ENCODE measurements at places on chromosomes 2 and 18.

GRCh38 chr2:102282678-102283091 lies 28.7 kb upstream of the IL1RL1 start:
- no peak for DNase-seq

- DNase-seq, result no peak
Measured at GRCh38 chr2:130347220-130347925, 4.7 kb downstream of the IMP4 start.

- DNase-seq, result no peak
Measured at GRCh38 chr2:151329998-151330397, 27.4 kb upstream of the TNFAIP6 start.

DNA sequence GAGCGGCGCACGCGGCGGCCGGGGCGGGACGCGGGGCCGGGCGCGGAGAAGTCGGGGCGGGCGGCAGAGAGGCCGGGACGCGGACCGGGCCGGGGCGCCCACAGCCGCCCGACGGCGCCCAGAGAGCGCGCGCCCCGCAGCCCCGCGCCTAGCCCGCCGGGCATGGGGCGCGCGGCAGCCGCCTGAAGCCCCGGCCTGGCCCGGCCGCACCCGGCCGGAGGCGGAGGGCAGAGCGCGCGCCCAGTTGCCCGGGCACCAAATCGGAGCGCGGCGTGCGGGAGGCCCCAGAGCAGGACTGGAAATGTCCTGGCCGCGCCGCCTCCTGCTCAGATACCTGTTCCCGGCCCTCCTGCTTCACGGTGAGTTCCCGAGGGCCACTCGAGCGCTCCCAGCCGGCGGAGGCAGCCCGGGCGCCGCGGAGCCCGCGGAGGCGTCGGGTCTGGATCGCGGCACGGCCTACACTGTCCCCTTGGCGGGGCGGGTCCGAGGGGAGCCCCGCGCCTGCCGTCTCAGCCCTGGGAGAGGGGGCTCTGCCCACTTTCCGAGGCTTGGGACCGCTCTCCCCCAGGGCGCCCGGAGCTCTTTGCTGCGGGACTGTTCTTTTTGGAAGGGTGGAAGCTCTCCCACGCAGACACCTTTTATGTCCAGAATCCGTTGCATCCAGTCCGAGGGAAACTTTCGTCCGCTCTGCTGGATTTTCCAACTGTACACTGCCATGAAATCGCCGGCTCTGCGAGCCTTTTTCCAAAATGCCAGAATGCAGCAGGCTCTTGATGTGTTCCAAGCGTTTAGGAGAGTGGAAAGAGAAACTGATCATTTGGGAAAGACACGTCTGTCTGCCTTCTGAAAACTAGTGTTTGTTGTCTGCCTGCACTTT lies 484 bp downstream of the APCDD1 start:
- DNase-seq, result no peak

DNA sequence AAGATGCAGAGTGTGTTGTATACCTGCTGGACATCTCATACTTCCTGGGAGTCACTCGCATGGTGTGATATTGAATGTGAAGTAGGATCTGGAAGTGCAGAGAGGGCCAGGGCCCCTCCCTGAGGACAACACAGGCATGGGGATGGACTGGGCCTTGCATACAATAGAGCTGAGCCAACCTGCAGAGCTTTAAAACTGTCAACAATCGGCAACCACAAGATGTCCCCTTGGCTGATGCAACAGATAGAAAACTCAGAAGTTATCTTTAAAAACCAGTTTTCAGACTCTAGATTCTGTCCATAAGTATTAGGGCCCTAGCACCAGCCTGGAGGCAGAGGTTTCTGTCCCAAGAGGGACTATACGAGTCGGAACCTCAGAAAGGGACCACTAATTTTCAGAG lies 19.7 kb downstream of the EVA1A start:
- DNase-seq, result no peak

DNA sequence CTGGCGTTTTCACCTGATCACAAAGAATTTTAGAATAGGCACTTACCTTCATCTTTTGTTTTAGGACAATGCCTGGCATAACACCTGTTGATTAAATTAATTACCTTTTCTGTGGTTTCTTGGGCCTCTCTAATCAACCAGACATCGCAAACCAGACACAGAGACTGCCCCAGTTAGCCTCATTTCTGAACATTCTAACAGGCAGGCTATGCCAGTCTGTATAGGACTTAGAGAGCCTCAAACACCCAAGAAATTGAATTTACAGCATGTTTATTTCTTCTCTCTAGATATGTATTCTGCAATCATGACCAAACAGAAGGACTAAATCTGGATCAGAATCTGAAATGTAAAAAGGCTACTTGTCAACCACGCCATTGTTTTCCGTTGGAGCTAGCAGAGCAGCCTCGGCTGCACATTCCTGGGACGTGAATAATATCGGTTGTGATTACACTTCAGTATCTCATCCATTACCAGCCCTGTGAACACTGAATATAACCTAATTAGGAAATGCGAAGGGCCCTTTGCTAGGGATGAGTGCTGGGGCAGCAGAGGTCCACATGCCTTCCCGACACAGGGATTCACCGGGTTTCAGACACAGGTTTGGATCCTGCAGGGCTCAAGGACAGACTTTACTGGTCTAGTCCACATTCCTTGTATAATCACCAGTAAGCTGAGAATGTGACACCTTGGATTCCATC lies 17.5 kb upstream of the CDC42EP3 start:
- no peak for DNase-seq

DNA sequence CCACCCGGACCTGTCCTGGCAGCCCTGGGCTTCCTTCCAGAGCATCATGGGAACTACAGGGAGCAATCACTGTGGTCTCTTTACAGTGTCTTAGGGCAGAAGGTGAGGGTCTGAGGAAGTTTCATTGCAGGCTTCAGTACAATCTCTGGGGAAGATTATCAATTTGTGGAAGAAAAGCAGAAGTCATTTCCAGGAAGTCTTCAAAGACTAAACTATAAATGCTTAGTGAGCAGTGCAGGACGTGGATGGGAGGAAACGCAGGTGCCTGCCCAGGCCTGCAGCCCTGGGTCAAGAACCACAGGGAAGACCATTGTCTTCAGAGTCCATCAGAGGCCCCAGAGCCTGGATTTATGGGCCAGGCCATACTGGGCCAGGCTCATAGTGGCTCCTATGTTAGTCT lies 54.3 kb downstream of the INO80C start:
- DNase-seq, result no peak

- DNase-seq, result no peak
Measured at GRCh38 chr2:149735237-149735958, 147.8 kb upstream of the MMADHC start.

DNA sequence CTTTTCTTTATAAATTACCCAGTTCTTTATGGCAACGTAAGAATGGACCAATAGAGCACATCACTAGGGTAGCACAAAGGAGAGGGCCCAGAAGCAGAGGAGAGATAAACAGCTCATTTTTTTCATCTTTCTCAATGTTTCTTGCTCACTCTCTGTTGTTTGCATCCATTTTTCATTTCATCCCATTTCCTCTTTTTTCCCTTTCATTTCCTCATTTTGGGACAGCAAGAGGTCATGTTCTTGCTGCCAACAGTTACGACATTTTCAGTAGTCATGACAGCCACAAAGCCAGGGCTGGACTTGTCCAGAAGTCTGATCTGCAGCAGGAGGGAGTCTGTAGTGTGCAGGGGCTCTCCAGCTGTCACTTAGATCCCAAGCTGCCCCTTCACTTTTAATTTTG lies 52.7 kb upstream of the CYP1B1 start:
- no peak for DNase-seq

DNA sequence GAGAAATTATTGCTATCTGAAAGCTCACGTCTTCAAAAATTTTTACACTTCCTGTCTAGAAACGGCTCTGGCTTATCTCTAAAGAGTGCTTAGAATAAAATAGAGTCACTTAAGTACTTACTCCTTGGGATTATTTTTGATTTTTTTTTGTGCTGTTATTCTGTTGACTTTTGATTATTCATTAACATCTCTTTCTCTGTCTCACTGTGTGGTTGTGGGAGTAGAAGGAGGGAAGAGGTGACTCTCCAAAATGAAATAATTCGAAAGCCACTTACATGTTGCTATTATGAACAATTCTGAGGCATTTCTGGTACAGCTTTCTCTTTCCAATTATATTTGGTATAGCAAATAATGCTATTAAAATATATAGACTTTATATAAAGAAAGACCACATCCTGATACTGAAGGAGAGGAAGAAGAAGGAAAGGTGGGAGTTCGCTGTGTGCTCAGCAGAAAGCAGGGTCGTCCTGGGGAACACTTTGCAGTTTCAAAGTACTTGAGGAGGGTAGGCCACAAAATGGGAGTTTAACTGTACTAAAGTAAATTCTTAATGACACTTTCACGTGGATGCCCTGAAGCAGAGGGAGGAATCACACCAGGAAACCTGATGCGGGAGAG lies 9.6 kb upstream of the MMADHC start:
- no peak for DNase-seq

GRCh38 chr2:124884315-124884714 lies 859.2 kb downstream of the CNTNAP5 start:
- no peak for DNase-seq

- DNase-seq, result no peak
Measured at GRCh38 chr2:191637182-191638078, 40.5 kb upstream of the NABP1 start.

DNA sequence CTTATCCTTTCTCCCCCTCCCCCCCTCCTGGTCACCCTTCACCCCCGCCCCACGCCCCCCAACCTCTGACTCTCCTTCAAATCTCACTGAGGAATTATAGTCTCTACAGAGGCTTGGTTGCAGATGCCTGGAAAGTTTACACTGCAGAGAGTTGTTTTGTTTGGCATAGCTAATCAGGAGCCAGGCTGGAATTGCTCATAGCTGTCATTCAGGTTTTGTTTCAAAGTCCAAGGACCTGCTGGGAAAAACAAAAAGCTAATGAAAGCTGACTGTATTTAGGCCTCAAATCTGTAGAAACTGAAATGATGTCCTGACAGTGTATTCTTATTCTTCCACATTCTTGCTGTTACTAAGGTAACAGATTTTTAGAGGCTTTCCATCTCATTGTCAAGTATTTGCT lies 22.6 kb downstream of the GREB1L start:
- no peak for DNase-seq

DNA sequence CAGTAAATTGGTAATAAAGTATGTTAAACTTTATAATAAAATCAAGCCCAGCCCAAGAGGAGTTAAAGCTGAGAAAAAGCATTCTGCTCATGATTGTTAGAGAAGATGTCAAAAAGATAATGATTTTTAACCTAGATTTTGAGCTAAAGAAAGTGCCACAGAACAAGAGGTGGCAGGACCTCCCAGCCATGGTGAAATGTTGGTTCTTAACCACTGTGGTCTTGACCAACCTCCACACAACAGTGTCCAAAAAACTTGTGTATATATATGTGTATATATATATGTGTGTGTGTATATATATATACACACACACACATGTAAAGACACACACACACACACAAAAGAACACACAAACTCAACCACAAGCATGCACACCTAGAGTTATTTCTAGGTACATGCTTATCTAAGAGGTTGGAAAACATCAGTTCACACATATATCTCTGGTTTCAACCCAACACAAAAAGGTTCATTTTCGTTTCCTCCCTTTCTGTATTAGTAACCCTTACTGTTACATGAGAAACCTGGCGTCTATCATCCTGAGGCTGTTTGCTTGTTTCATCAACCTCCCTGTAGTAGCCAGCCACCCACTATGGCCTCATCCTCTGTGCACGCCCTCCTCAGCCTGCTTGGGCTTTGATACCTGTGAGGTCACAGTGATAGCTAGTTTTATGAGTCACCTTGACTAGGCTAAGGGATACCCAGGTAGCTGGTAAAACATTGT lies 631.8 kb upstream of the ID2 start:
- no peak for DNase-seq

DNA sequence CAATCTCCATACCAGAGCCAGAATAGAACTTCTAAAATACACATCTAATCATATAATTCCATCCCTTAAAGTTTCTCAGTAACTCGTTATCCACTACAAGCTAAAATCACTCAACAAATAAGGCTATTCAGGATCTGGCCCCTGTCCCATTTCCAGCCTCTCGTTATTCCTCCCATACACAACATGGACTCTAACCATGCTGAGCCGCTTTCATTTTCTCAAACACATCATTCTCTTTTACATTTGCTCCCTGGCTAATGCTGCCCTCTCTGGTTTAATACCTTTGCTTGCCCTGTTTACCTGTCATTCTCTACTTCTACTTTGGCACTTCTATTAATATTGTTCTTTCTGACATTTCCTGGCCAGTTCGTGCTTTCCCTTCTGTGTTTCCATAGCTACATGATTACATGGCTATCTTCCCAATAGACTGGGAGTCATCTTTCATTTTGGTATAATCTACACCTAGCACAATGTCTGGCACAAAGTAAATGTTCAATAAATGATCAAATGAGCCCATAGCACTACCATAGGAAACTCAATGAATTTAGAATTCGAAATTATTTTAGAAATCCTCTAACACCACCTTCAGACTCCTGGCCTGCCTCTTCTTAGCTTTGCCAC lies 163.6 kb upstream of the VRK2 start:
- DNase-seq, result no peak

GRCh38 chr2:39620067-39620466 lies 45.6 kb upstream of the TMEM178A start:
- no peak for DNase-seq

- DNase-seq, result no peak
Measured at GRCh38 chr2:85872536-85873161, 16.1 kb downstream of the ST3GAL5 start.

DNA sequence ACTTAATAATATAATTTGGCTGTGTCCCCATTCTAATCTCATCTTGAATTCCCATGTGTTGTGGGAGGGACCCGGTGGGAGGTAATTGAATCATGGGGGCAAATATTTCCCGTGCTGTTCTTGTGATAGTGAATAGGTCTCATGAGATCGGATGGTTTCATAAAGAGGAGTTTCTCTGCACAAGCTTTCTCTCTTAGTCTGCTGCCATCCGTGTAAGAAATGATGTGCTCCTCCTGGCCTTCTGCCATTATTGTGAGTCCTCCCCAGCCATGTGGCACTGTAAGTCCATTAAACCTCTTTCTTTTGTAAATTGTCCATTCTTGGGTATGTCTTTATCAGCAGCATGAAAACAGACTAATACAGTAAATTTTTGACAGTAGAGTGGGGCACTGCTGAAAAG lies 102.5 kb upstream of the LTBP1 start:
- no peak for DNase-seq

DNA sequence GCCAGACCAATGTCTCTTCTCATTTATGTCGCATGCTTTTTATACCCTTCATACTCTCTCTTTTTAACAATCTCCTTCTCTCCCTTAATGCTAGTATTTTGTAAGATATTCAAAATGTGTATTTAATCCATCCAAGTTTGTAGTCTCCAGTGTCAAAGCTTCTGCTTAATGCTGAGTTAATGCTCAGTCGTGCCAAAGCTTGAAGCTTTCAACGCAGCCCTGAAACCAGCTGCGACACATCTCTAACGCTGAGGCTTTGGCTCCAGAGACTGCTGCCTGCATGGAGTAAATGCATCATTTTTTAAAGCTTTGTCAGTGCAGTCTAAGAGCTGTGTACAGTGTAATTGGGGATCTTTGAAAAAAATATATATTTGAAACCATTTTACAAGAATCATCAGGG lies 2108.8 kb upstream of the PIK3C3 start:
- no peak for DNase-seq

DNA sequence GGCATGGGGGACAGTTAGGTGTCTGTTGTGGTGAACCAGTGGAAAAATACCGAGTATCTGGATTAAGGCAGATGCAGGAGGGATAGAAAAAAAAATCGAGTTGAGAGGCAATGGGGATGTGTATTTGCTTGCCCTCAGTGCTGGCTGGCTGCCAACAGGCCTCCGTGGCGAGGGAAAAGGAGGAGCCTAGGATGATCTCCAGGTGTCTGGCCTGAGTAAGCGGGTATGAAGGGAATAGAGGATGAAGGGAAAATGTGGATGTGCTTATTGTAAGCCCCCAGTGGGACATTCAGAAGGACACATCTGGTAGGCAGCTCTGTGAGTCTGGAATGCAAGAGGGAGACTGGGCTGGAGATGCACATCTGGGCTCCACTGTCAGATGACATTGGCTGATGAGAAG lies 22.8 kb downstream of the KCNS3 start:
- DNase-seq, result no peak

Measured in activated CD8-positive, alpha-beta memory T cell treated with anti-CD3 and anti-CD28 coated beads for 4 hours (primary cell).